ENCODE measurements at places on chromosomes 7 and 10. TPM values are rescaled to one million over a fixed set of nuclear protein-coding genes. Genes with fewer than 3 reads are reported as not detected.

Gene GDF2
- total RNA-seq = not detected

Gene MINDY3
- 26.7 TPM for total RNA-seq

Gene TUBB8
- total RNA-seq = under 0.01 TPM

Gene CACNB2
- 9.0 TPM for total RNA-seq

Gene GNAT3
- not detected for total RNA-seq

Gene ZNF735
- not detected for total RNA-seq

Gene NKX1-2
- total RNA-seq = not detected

Gene COMMD3
- 57.8 TPM for total RNA-seq

Gene SPDYE16
- total RNA-seq = not detected

Gene ZNF479
- total RNA-seq = not detected
